ENCODE measurements at places on chromosomes 6 and 20.

- no peak for DNase-seq
Observed at GRCh38 chr6:8137529-8137939, 35.2 kb upstream of the EEF1E1 start.

DNA sequence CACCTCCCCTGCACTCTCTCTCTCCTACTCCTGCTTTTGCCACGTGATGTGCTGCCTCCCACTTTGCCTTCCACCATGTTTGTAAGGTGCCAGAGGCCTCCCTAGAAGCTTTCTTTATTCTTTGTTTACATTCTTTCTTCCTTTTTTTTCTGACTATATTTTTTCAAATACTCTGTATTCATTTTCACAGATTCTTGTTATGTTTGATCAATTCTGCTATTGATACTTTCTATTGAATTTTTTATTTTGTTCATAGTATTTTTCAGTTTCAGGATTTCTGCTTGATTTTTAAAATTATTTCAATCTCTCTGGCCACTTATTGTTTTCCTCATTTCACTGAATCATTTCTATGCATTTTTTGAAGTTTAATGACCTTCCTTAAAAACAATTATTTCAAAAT lies 801.8 kb downstream of the GRIK2 start:
- DNase-seq, result no peak

- no peak for DNase-seq
Observed at GRCh38 chr6:89836639-89837222, 7.1 kb downstream of the CASP8AP2 start.

DNA sequence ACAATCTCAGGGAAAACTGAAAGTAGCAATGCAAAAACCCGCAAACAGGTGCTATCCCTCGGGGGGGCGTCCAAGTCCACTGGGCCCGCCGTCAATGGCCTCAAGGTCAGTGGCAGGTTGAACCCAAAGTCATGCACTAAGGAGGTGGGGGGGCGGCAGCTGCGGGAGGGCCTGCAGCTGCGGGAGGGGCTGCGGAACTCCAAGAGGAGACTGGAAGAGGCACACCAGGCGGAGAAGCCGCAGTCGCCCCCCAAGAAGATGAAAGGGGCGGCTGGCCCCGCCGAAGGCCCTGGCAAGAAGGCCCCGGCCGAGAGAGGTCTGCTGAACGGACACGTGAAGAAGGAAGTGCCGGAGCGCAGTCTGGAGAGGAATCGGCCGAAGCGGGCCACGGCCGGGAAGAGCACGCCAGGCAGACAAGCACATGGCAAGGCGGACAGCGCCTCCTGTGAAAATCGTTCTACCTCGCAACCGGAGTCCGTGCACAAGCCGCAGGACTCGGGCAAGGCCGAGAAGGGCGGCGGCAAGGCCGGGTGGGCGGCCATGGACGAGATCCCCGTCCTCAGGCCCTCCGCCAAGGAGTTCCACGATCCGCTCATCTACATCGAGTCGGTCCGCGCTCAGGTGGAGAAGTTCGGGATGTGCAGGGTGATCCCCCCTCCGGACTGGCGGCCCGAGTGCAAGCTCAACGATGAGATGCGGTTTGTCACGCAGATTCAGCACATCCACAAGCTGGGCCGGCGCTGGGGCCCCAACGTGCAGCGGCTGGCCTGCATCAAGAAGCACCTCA lies 166.3 kb downstream of the DTNBP1 start:
- no peak for DNase-seq

GRCh38 chr20:50318710-50319109 lies 128.1 kb downstream of the CEBPB start:
- DNase-seq, result no peak

DNA sequence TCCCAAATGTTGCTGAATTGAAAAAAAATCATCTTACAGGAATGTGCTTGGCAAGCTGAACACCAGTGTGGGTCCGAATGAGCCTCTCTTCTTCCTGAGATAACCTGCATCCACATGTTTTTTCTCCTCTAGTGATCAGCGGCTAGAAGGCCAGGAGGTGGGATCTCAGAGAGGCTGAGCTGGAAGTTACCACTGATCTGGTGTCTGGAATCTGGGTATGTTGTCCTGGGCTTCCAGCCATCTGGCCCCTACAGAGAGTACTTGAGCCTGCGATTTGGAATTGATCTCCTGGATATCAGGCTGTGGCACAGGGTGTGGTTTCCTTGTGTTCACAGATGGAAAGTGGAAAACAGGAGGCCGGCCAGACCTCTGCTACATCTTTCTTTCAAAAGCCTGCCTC lies 35.9 kb downstream of the SULF2 start:
- no peak for DNase-seq

Measured in NCI-H1105 treated with DMSO at 0.1 percent for 48 hours (cell line).